Effector CD8-positive, alpha-beta T cell (primary cell): ENCODE measurements at places on chromosomes 3 and 15.

DNA sequence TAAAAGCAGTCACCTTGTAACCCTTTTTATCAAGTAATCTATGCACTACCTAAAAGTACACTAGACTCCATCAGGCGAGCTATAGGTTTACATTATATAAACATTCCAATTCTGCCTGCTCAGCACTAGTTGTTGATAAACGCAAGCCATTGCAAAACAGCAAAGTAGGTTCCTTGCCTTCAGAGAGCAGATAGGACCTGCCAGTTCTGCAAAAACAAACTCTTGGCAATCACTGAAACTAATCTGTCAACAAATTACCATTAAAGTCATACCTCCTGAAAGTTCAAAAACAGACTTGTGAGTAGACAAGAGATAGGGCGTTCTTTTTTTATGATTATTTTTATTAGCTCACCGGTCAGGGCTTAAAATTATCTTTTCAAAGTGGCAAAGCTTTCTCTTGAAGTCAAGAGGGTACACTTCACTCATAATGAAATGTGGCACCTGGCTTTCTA, 392.5 kb downstream of the FOXP1 start:
- DNase-seq = no peak

- no peak for DNase-seq
These were observed 83.9 kb upstream of the PROK2 start for GRCh38 chr3:71868876-71869275.

- DNase-seq = no peak
These were observed 40.0 kb upstream of the TJP1 start for GRCh38 chr15:29862271-29862670.

- no peak for DNase-seq
These were observed 51.5 kb downstream of the ALDH1A2 start for GRCh38 chr15:58014040-58014439.

GRCh38 chr3:139642996-139643395, 34.8 kb downstream of the NMNAT3 start:
- no peak for DNase-seq

DNA sequence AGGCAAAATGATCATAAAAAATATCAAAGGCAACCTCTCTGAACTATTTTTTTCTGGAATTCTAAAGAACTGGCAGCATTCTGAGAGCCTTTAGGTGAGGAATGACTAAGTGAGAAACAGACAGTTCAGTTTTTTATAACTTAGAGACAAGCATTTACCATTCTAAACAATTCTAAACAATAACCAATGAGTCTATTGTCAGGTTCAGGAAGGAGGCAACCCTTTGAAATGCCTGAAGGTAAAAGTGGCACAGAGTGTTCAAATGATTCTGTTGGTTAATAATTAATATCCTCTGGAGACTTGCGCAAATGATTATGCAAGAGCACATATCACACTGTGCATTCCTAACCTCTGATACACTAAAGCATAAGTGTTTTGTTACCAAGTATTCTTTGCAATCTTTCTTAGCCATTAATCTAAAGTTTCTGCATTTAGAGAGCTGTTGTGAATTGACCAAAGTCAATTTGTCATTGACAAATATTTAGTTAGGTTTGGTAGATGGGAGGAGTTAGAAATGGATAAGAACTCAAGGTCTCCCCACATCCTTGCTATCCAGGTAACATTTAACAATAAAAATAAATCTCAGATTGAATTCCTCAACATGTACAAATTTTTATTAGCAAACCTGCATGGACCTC, 9.2 kb upstream of the TGFBR2 start:
- DNase-seq = no peak

DNA sequence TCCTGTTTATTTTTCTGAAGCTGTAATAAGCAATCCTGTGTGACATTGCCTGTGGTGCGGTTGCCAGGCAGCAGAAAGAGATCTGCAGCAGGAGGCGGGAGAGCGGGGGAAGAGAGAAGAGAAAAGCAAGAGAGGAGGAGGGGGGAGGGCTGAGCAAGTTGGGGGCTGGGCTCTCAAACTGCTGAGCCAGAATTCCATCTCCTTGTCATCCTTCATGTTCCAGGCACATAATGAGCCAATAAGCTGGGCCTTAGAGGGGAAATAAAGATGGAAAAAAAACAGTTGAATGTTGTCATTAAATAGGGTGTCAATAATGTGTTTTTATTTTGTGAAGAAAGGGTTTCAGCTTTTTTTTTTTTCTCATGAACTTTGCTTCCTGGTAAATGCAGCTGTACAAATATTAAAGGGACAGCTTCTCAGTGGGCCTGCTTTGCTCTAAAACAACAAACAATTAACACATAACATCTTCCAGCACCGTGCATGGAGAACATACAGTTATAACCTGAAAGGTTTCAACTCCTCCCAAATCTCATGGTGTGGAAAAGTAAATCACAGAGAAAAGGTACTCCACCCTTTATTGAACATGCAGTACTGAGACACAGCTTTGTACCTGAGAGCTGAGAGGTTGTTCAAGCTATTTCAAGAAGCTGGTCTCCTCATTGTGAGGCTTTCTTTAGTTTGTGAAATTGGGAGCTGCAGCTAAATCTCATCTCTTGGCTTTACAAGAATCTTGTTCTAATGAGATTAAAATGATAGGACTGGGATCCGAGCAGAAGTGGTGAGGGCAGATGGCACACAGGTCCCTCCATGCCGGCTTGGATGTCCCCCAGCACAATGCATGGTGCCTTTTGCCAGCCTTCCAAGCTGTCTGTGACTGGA, 451.1 kb upstream of the KCNMB2 start:
- peak; percentile 1 for DNase-seq

DNA sequence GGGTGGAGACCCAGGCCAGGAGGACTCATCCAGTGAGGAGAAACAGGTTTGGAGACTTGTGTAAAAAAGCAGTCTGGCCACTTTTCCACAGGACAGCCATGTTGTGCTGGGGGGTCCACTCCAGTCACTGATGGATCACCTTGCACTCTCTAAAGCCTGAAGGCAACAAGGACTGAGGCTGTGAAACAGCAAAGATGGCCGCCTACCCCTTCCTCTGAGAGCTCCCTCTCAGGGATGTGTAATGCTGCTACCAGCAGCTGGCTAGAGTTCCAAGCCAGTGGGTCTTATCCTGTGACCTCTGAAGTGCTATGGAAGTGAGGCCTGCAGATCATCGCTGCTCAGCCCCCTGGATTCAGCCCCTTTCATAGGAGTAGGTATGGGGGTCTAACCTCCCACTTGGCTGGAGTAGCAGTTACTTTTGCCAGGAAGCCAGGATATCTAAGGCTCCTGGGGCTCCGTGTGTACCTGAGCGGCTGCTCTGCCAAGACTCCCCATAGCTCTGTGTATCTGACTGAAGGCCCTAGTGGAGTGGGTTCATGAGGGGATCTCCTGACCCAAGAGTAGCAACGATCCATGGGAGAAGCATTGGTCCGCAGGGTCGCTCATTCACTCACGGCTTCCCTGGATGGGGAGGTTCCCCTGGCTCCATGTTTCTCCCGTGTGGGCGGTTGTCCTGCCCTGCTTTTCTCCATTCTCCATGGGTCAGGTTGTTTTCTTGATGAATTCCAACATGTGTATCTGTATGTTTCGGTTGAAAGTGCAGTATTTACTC, 69.9 kb upstream of the TNFSF10 start:
- no peak for DNase-seq

DNA sequence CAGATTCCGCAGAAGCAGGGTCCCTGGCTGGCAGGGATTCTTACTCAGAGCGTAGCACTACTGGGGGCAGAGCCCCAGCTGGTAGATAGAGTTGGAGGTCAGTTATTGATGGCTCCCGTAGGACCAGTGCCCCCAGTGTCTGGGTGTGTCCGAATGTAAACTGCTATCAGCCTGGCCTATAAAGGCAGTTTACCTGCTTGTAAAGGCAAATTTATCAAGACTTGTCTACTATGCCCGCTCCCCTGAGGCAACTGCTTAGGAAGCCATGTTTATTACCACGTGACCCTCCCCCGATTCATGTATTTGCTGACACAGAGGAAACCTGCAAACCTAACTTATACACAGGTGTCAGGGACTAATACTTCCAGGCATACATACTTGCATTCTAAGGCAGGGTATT, 607 bp upstream of the PPP1R14D start:
- DNase-seq = no peak

- DNase-seq = no peak
These were observed 7.9 kb upstream of the WDR6 start for GRCh38 chr3:48999085-48999858.

- peak; percentile 4 for DNase-seq
These were observed 8.2 kb upstream of the GRIP2 start for GRCh38 chr3:14548321-14548729.

DNA sequence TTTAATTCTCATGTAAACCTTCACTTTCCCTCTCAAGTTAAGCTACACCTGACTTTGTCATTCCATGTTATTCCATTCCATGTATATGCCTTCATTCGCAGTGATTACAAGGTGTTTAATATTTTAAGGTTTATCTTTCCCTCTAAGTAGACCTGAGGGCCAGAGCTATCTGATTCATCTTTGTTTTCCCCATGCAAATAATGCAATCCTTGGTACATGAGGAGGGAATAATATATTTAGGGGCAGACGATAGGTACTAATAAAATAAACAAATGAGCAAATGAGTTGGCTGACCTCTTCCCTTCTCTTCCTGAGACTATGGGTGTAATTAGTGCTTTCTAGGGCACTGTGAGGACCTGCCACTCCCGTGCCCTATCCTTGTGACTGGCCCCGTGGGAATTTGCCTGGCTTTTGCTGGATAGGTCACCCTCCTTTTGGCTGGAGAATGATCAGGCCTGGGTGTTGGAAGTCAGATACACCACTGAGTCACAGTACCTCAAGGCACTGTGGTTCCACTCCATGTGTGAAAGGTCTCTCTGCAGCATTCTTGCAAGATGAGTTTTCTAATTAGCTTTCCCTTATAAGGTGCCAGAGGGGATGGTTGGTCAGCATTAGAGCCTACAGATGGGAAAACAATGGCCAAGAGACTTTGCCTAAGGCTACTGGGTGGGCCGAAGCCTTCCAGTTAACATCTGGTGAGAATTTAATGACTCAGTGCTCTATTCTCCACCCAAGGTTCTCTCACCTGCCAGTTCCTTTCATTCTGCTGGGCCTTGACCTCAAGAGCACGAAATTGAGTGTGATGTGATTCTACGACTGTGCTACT, 183.2 kb downstream of the P3H2 start:
- DNase-seq = no peak

GRCh38 chr3:66602237-66602636, 101.4 kb upstream of the LRIG1 start:
- no peak for DNase-seq
